ENCODE measurements at places on chromosomes 11 and 22.

GRCh38 chr11:10503777-10504480, 37.1 kb downstream of the RNF141 start:
- DNase-seq = no peak

- DNase-seq = no peak
Observed at GRCh38 chr11:1836011-1836945, 1.5 kb downstream of the SYT8 start.

- no peak for DNase-seq
Observed at GRCh38 chr11:128476049-128476448, 111.3 kb downstream of the ETS1 start.

- DNase-seq = no peak
Observed at GRCh38 chr22:44444341-44445306, 53.4 kb downstream of the RTL6 start.

DNA sequence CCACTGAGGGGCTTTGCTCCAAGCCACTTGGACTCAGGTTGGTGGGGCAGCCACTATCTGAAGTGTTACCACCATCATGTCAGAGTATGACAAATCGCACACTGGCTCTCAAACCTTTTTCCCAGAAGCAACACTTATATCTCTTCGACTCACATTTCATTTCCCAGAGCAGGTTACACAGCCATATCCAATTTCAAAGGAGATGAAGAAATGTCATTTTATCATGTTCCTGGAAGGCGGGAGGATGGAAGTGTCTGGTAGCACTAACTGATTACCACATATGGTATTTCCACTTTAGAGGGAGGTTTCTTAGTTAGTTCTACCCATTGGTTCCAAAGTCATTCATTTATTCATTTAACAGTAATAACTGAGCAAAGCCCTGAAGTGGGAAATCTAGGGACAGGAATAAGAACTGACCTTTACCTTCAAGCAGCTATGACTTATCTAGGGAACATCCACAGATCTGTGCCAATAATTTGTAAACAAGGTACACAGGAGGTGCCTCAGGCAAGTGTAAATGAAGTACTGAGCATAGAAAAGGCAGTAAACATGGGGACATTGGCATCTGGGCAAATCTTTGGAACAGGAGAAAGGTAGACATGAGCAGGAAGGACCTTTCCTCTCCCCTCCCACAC, 54.9 kb upstream of the LRRC55 start:
- no peak for DNase-seq

DNA sequence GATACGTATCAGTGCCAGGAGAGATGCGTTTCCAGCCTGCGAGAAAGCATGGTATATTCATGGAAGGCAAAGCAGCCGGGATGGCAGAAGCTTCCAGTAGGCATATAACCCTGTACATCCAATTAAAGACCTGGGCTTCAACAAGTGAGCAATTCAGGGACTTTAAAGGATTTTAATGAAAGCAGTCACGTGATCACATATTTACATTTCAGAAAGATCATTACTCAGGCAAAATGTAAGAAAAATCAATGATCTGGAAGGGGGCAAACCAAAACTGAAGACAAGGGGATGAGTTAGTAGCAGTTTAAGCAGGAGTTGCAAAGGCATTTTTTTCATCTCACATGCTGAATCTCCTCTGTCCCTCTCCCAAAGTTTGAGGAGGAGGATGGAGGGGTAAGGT, 7.8 kb downstream of the CDON start:
- no peak for DNase-seq

Measured in NCI-H1930 (cell line).